ENCODE measurements at places on chromosomes 2 and 18.

- DNase-seq: no peak
Observed at GRCh38 chr2:95531254-95531771, 46.8 kb upstream of the TRIM43B start.

DNA sequence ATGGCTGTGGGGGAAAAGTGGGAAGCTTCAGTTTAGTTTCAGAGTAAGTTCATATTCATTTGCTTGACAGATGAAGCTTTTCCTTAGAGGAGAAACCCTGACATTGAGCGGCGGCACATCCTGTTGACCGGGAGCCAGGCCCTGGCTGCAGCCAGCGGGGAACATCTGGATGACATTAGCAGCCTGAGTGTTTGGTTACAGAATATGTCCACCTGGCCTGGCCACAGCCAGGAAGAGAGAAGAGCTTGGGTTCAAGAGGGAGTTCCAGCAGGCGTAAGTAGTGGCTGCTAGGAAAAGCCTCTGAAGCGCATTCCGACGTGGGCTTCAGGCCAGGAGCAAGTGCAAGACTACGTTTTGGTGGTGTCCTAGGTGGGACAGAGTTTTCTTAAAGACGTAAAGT lies 144.9 kb upstream of the MYCN start:
- no peak for DNase-seq

- DNase-seq: no peak
Observed at GRCh38 chr2:74286725-74287124, 56.5 kb downstream of the SLC4A5 start.

- DNase-seq: no peak
Observed at GRCh38 chr2:86157009-86157556, 38.2 kb downstream of the IMMT start.

DNA sequence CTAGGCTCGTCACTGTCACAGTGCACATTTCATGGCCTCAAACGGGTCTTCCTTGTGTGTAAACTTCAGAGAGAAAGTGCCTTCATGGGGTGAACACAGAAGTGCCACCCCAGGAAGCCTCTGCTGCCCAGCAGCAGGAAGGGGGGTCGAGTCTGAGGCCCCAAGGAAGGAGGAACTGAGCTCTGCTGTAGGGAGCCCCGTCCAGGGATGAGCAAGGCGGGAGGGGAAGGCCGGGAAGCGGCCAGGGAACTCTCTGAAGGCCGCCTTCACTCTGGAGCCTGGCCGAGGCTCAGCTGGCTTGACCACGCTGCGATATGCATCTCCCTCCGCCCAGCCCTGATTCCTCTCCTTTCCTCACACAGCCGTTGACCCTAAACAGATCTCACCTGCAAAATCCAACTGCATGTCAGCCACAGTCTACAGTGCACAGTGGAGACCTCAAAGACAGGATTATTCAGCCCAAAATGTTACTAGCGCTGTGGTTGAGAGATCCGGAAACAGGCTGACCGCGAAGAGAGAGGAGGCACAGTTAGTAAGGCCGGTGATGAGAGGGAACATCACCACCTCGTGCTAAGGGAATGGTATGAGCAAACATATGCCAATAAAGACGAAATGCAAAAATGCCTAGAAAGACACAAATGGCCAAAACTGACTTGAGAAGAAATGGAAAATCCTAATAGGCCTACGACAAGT lies 34.2 kb upstream of the CTDP1 start:
- no peak for DNase-seq

GRCh38 chr2:26184555-26185303 lies 11.8 kb downstream of the GAREM2 start:
- peak; percentile 69 for DNase-seq

DNA sequence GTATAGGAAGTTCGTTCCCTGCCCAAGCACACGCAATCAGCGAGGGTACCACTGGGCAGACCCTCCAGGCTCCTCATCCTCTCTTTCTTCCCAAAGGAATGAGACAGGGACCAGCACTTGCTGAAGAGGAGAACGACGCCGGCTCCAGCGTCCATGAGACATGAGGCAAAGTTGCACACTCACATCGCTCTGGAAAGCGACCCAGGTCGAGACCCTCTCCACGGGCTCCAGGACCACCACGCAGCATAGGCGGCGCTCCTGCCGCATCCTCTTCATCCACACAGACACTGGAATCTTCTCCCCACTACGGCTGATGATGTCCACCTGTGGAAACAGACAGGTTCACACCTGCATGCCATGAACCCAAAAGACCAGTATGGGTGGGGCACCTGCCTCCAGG lies 10.8 kb downstream of the PASK start:
- no peak for DNase-seq

DNA sequence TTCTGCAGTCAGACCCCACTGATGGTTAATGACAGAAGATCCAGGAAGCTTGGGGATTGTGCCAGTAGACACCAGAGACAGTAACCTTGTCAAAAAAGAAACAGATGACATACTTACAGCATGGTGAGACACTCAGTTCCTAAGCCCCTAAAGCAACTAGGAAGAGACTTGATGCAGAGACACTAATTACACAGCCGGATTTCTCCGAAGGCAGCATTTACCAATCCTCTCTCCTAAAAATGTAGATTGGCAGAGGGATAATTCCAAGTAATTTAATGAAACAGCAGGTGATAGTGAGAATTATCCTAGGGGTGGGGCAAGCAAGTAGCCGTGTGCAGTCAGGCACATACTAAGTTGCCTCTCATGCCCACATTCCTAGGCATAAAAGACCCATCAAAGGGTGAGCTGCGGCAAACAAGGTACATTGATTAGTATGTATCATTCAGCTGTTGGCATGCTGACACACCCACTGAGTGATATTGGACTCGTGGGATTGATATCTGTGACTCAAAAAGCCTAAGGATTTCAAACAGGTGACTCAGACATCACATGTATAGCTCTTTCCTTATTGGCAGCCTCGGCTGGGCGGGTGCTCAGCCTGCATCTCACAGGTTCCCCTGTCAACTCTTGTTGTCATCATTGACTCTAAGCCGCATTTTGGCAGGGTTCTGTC lies 296.7 kb upstream of the ATP5MC3 start:
- DNase-seq: no peak

DNA sequence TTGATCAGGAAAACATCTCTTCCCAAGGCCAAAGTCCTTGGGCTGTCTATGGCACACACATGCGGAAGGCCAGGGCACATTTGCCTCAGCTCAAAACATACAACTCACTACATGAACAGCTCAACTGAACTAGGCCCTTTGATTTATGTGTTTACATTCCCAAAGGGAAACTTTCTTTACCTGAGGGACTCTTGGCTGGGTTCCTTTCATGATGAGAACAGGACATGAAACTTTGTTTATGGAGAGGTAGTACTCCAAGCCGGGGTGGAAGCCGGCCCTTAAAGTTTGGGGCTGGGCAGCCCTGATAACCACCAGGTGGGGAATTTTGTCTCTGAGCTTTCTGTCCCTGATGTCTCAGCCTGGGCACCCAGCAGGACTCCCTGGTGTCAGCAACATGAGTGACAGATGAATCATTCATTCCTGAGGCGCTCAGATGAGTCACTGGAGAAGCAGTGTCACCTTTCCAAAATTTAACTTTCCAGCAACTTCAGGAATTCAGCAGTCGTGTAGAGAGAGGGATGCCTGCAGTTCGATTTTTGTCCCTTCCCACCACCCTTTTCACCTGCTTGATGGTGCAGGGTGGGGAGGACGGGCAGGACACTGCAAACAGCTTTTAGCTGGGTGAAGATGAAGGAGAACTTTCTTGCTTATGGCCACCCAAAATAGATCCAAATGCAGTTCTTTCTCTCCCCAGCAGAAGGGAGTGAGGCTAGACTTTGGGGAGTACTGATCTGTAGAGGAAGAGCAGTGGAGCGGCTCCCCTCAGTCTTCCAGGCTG lies 331.6 kb downstream of the DYSF start:
- no peak for DNase-seq

DNA sequence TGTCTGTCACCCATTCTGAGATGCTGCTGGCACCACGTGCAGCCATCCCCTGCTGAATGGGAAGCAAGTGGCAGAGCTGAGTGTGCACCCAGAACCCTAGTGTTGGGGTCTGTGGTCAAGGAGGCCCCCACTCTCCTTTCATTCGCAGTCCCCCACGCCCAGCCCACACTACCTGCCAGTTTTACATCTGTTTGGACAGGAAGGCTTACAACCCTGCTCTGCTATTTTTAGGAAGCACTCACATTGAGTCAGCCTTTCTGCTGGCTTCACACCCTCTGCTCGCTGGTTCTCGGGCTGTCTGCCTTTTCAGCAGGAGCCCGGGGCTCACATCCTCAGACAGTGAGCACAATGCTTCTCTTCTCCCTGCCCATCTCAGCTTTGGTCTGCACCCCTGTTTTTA lies 10.7 kb upstream of the ADCY3 start:
- no peak for DNase-seq

DNA sequence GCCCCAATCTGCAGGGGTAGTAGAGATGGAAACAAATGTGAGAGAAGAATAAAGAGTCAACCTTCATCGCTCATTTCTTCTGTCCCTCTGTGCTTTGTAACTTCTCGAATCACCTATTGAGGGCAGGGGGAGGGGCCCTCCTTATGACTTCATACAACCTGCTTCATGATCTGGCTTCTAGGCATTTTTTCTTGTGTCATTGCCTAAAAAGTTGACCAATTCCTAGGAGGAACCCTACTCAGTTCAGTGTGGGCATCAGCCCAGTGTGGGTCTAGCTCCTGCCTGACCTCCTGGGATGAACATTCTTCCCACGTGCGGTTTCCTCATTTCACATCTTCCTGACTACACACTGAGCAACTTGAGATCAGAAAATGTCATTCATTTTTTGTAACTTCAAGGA lies 46.3 kb upstream of the CREB1 start:
- DNase-seq: no peak

DNA sequence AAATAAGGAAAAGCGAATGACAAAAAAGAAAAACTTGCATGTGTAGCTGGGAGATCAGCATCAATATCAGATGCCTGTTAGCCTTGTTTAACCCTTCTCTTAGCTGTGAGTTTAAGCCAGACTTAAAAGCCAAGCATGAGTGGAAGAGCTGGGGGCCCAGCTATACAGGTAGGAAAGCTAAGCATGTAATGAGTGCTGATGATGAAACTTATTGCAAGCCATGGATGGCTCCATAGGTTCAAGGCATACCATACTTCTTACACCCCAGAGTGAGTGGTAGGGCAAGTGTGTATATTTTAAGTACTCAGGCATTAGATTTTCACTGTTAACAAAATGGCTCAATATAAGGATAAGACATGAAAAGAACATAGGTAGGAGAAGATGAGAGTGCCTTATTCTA lies 28.0 kb downstream of the RBBP8 start:
- no peak for DNase-seq

DNA sequence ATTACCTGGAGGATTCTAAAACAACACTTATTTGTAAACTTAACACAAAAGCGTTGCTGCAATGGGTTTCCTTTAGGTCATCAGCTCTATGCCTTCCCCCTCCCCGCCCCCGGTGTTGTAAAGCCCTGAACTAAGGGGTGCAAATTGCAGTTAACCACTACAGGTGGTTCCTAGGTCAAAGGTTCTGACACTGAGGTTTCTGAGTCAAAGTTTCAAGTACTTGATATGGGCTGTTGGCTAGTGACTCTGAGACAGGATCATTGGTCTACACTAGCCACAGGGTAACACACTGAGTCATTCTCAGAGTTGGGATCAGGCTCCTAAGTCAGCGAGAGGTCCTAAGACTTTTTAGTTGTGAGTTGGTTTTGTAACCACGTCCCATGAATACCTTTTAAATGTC lies 15.4 kb downstream of the IL1B start:
- DNase-seq: no peak

DNA sequence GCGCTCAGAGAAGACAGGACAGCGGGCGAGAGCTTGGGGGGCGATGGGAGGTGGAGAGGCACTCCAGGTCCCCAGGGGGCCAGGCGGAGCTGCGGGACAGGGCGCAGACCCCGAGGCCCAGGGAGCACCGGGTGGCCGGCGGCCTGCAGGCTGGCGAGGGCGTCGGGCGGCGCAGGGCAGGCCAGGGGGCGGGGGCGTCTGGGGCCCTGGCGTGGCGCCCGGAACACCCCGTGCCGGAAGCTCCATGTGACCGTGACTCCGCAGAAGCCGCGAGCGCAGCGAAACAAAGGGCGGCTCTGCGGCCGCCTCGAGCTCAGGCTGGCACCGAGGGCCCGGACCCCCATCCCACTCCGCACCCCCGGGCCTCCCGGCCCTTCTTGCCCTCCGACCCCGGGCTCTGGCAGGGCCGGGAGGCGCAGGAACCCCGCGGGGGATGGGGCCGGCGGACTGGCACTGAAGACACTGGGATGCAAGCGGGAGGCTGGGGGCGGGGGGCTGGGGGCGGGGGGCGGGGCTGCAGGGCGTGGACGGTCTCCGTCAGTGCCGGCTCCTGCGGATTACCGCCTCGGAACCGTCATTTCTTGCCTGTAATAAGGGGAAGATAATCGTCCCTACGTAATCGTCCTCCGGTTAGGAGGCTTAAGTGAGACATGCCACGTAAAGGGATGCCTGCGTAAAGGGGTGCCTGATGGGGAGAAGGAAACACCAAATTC lies 19.1 kb downstream of the SH2D6 start:
- DNase-seq: peak; percentile 28

GRCh38 chr2:172951554-172951953 lies 124.1 kb upstream of the MAP3K20 start:
- no peak for DNase-seq

DNA sequence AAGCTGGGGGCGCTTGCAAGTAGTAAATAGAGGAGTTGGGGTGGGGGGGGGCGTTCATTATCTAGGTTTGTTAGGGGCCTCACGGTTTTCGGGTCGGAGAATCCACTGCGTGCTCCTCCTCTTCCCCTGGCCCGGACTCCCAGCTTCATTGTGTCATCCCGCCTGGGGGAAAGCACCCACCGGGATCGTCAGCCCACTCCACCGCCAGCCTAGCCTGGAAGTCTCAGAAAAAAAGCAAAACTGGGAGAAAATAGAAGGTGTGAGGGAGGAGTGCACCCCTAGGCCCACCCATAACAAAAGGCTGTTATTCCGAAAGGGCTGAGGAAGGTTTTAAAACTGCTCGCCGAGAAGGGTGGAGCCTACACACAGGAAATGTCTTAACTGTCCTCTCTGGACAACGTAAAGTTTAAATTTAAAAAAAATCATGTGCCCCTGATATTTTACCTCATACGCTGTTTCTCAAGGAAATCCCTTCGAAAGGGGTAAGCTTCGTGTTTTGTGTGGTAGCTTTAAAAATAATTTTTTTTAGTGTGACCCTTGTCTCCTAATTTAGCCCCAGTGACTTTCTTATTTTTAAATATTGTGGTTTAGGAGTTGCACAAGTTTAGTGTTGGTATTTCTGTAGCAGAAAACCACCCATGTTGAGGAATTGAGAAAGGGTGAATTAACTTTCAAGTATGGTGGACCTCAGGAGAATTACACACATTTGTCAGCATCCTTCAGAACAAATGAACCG lies 104.2 kb downstream of the SPTBN1 start:
- DNase-seq: no peak

DNA sequence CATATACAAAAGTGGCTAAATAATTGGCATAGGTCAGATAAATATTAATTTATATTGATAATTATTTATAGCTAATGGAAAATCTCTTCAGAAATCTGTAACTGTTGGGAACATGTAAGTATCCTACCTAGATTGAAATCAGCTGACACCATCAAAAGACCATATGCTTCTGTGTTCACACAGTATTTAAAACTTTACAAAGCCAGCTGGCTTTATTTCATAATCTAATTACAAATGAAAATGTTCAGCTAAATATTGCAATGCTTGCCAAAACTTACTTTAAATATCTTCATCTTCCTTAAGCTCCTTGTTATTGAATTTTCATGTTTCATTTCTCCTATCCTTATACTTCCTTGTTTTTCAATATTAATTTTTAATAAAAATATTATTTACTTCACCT lies 190.9 kb upstream of the DOK6 start:
- no peak for DNase-seq

GRCh38 chr2:168536925-168537466 lies 80.9 kb downstream of the CERS6 start:
- no peak for DNase-seq

- no peak for DNase-seq
Observed at GRCh38 chr2:105812180-105813044, 67.7 kb downstream of the NCK2 start.
